ENCODE measurements at places on chromosomes 1 and 21.
A peak's percentile ranks its signal among the peaks of the same experiment; 100 is the strongest.

- no peak for DNase-seq
These were observed 2.3 kb upstream of the AUNIP start for GRCh38 chr1:25861316-25862286.

DNA sequence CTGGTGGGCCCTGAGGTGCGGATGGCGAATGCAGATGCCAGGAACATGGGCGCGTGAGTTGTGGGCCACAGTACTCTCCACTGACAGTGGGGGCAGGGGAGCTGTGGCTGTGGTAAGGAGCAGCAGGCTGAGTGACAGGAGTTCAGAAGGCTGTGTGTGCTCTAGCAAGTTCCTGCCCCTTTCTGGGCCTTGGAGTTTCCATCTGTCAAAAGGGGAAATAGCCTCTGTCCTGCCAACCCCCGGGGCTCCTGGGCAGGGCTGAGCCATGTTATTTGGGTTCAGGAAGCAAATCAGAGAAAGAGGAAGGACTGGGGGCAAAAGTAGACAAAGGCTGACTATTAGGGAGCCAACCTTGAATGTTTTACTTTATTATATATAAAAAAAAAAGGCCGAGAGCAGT, 19.5 kb upstream of the MFN2 start:
- no peak for DNase-seq

DNA sequence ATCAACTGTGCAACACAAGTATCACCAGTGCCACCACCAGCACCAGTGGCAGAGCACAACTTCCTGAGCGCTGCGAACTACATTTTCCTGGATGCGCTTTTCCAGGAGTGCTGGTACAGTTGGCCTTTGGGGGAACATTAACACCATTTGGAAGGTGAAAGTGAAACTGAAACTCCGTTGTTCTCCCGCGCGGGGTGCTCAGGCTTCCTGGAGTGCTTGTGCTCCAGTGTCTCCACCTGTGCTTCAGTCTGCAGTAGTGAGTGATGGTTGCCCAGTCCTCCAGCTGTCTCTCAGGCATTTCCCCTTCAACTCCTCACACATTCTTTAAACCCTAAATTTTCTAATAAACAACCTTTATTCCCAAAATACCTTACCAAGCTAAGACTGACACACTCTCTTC, 187.8 kb downstream of the LRRIQ3 start:
- DNase-seq, result no peak

- DNase-seq, result peak; percentile 17
These were observed 25.1 kb upstream of the TMEM222 start for GRCh38 chr1:27296773-27297291.

DNA sequence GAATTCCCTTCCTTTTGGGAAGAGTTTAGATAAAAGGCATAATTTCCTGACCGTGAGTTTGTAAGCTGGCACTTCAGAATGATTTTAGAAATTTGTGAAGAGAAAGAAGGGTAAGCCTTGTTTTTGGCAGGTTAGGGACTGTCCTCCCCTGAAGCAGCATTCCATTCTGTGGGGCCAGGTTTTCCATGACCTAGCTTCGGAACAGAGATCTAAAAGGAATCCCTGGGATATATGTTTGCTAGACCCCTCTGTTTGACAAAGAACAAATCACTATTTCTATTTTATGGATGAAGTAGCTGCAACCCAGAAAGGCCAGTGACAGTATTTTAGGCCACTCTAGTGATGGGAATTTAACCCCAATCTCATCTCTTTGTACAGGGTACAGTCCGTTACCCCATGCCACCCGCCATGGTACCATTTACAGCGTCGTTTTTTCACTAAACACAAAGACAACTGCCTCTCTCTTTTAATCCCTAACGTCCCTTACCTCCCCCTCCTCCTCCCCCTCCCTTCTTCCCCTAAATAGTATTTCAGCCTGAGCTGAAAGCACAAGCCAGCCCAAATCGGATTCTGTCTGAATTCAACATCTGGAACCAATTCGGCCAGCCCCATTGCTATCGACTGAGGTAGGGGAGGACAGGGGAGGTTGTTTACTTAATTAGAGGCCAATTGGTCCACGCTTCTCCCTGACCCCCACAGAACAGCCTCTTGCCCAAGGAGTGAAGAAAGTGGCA, 23.4 kb upstream of the IKBKE start:
- DNase-seq, result no peak

GRCh38 chr1:84347271-84347931, 45.9 kb downstream of the SAMD13 start:
- no peak for DNase-seq

DNA sequence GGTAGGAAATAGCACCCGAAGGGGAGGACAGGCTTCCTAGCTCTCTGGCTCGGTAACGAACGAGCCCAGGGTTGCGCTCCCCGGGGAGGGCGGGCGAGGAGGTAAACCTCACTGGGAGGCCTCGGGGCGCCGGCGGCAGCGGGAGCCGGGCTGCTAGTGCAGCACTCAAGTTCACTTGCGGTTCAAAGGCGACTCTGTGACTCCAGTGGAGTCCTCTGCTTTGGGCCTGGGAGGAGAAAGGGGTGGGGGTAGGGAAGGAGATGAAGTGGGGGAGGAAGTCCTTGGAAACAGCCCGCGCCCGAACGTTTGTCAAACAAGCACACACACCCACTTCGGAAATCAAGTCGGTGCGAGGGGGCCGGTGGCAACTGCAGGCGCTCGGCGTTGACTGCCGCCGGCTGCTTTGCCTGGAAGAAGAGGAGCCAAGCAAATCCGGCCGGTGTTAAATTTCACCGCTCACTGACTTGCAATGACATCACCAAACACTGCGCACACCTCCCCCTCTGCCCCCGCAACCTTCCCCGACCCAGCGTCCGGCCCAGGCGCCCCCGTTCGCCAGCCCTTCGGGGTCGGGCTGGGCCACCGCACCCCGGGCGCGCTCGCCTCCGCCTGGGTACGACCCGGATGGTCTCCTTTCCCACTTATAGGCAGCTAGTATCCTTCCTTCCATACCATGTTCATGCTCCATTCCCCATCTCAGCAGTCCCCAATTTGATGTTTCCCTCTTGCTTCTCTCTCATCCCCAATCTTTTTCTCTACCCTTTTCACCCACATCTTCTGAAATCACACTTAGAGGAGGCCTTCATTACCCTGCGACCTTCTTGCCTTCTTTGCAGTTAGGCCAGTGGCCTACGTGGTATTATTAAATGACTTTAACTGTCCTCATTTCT, at the start of gene COL24A1:
Gene COL24A1, minus strand, starts transcription at position 207 of the 890 bp plus-strand sequence. CDS start 376 bp downstream, outside the sequence.
- no peak for DNase-seq

DNA sequence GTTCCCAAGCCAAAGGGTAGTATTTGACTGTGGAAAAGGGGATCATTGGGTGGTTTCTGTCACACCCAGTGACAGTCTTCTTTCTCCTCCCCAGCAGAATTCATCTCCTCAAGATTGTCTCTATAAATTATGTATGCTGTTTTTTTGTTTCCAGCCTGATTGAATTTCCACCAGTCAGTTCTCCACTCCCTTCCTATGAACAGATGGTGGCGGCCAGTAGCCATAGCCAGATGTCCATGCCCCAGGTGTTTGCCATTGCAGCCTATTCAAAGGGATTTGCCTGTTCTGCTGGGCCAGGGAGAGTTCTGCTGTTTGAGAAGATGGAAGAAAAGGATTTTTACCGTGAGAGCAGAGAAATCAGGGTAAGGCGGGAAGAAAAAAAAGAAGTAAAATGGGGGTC, 12.9 kb downstream of the CFAP57 start:
- DNase-seq, result no peak

DNA sequence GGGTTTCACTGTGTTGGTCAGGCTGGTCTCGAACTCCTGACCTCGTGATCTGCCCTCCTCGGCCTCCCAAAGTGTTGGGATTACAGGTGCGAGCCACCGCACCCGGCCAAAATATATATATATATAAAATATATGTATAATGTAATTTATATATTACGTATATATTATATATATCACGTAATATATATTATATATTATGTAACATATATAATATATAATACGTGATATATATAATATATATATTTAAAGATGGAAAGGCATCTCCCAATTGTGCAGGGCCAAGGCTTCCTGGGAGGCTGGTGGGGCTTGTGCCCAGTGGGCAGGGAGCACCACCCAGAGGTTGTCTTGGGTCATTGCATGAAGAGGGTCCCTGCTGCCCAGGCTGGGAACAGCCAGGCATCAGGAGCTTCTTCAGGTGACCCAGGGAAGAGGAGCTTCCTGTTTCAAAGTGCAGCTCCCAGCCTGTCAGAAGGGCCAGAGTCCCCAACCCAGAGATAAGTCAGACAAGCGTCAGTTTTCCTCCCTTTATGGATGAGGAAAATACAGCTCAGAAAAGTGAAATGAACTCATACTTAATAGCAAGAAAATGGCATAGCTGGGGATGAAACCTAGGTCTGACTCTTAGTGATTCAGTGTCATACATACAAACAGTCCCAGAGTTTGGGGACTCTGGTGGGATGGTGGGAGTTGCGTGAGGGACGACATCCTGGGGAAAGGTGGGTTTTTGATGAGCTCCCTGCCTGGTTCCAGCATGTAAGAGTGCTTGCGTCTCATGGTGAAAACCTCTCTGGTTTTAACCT, 12.0 kb downstream of the UBE2Q1 start:
- peak; percentile 24 for DNase-seq

DNA sequence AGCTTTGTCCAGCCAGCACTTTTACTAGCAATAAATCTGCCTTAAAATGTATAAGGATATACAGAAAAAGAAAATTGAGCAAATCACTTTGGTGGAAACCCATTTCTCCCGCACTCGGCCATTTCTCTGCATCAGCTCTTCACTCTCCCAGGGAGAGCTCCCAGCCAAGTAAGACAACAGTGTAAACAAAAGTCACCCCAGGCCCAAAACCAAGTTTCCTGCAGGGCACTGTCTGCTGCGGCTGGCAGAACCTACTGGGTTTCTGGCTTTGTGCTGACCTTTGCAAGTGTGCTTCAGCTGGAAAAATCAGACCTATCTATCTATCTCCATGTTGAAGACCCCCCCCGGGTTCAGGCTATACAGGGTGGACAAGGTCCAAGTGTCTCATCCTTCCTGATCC, 476.7 kb upstream of the CAMK1G start:
- no peak for DNase-seq

- no peak for DNase-seq
These were observed 28.3 kb upstream of the ACOT11 start for GRCh38 chr1:54519709-54520108.

DNA sequence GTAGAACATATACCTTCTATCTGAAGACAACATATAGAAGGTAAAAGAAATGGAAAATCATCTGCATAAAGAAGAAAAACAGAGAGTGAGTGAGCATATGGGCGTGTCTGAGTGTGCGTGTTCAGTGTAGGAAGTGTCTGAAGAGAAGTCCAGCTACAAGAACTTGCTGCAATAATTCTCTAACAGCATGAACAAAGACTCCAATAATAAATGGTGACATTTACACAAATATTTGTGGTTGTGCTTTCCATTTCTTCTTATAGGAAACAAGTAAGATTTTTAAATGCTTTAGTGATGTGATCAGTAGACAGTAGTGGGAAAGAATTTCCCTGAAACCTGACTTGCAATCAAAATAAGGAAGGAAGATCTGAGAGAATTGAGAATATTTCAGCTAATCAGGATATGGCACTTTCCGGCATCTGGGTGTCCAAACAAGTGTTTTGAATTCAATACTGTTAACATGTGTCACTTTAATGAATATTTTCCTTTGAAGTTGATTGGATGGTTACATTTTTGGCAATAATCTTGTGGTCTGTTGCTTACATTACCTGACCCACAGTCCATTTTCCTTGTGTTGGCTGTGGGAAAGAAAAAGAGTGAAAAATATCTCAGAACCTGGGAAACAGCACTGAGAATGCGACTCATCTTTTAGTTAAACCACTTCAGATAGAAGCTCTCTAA, 154.0 kb downstream of the TGFB2 start:
- no peak for DNase-seq

DNA sequence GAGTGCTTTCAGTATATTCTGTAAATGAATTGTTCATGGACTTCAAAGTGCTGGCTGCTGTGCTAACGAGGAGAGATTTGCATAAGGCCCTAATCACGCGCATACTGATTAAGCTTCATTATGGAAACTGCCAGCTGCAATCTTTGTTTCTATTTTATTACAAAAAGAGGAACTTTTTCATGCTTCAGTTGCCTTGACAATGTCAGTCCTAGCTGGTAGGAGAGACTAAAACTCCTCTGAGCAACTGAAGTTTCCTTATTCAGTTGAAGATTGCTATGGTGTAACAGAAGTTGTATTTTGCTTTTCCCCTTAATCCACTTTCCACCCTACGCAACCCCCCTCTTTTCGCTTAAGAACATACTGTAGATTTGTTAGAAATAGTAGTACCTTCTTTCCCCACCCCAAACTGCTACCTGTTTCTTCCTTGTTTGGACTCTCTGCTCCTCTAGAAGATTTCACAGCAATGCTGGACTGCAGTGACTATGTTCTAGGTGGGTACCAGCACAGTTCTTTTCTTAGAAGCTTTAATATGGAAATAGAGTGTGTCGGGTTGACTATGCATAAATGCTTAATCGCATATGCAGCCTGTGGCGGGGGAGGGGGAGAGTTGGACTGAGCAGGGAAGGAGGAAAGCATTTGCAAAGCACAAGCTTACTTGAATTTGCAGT, 108.3 kb downstream of the POU2F1 start:
- DNase-seq, result no peak

GRCh38 chr1:89339039-89339438, 24.8 kb upstream of the GBP6 start:
- DNase-seq, result no peak

GRCh38 chr1:7383671-7384520, 387.2 kb upstream of the VAMP3 start:
- no peak for DNase-seq

DNA sequence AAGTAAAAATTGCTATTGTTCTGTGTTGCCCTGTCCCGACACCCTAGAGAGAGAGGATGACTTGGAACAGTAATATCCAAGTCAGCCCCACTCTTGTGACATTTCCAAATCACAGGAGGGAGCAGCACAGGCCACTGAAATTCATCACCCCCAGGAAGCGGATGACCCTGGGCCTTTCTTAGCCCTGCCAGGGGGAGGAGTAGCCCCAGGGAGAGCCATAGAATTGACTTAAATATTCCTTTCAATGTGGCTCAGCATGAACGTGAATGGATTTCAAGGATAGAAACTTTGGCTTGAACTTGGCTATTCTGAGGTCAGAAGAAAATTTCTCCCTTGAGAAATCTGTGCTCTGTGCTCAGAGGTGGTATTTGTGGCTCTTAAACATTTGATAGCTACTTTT, 80.6 kb downstream of the CENPF start:
- DNase-seq, result no peak

GRCh38 chr1:116911188-116911553, 1.5 kb downstream of the PTGFRN start:
- no peak for DNase-seq

DNA sequence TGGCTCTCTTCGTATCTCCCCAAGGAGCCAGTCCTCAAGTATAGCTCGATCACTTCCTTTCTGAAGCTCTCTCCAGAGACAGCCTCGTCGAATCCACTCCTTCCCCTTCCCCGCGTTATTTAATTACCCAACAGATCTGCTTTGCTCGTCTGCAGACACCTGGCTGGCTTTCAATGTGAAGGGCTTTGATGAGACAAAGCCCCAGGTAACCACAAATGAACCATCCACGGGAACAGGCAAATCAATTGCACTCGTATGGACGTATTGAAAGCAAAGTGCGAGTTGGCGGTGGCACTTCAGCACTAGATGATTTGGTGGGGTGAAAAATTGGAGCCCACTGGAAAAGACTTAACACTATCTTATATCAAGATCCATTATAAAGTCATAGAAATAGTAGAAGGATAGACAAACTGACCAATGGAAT, 364 bp upstream of the BCAR3 start:
- no peak for DNase-seq

GRCh38 chr1:84069236-84069845, 70.4 kb upstream of the TTLL7 start:
- no peak for DNase-seq

GRCh38 chr1:226091461-226091860, 28.9 kb downstream of the H3-3A start:
- no peak for DNase-seq

Data from stimulated activated CD4-positive, alpha-beta T cell treated with anti-CD3 and anti-CD28 coated beads, TNF-alpha, amount 100 ng/mL, for 1 hour (primary cell).